ENCODE measurements at places on chromosomes 5 and 9.

- no peak for DNase-seq
Measured at GRCh38 chr5:158691631-158692255, 408.0 kb downstream of the EBF1 start.

DNA sequence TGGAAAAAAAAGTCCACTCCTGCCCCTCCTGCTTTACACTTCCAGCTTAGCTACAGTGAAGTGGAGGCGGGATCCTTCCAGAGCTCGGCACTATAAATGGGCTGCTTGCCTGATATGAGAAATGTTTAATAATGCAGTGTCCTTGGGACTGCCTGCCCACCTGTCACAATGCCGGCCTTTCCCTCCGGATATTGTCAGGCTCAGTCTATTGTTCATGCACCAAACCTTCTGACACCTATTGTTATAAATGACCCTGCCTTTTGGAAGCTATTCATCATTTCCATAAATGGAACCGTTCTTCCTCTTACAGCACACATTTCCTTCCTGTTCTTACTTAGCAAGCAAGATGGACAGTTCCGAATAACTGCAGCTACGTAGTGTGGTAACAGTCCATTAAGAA, 146.3 kb downstream of the DMAC1 start:
- no peak for DNase-seq

DNA sequence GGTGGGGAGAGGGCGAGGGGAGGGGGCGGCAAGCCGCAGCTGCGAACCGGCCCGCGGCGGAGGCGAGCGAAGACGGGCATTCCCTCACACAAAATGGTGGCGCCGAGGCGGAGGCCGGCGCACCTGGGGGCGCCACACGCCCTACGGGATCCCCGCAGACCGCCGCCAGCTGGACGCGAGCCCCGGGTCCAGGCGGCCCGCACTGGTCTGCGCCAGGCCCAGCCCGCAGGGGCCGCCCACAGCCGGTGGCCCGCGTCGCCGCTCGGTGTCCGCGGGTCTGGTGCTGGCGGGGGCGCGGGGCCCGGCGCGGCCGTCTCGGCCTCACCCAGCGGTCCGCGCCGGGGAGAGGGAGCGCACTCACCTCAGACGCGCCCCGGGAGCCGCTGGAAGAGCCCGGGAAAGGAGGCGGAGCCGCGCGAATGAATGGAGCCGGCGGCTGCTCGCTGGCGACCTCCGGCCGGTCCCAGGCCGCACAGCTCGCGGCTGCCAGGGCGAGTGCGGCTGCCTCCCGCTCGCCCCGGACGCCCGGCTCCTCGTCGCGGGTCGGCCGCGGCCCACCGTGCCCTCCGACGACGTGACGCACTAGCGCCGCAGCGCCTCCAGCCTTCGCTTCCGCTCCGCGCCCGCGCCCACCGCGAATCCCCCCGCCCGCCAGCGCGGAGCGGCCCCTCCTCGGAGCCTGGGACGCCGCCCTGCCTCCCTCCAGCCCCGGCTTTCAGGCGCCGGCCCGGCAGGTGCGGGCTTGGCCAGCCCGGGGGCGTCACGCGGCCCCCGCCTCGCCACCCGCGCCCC, at the start of gene FAM169A:
Gene FAM169A (minus strand): TSS at position 584 of the 792 bp plus-strand sequence. CDS start 24,711 bp downstream, outside the sequence.
- DNase-seq, result no peak

DNA sequence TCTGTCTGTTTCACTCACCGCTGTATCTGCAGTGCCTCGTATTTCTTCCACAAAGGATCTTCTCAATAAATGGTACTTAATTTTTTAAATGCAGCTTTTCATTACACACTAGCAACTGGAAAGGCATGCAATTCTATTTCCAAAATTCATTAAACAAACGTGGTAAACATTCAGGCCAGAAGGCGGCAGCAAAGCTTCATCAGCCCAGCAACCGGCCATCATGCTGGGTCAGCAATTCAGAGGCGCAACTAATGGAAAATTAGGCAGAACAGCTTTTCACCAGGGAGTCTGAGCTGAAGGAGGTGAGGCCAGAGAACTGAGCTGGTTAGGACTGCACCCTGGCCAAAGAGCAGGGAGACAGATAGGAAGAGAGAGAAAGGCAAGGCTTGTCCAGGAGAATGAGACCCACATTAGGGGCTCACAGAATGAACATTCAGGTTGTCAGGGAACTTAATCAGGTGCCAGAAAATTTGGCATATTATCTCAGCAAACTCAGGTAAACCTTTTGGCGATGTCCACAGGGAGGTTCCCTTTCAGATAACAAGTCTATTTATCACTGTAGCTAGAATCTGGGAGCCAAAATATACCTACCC, 17.7 kb upstream of the RNF180 start:
- peak; percentile 6 for DNase-seq

- no peak for DNase-seq
Measured at GRCh38 chr9:79220251-79220650, 351.5 kb upstream of the TLE4 start.

- no peak for DNase-seq
Measured at GRCh38 chr9:73869264-73869663, 627.9 kb upstream of the RORB start.

GRCh38 chr5:67104859-67105258, 91.7 kb downstream of the CD180 start:
- no peak for DNase-seq

Measured in HFF-Myc (cell line).